Stimulated activated CD4-positive, alpha-beta T cell treated with anti-CD3 and anti-CD28 coated beads, Interleukin-1b, Interleukin-23, amount 100 ng/mL, for 24 hours (primary cell): ENCODE measurements at places on chromosomes 5 and 9.

GRCh38 chr5:119451561-119451960 lies 736 bp upstream of the HSD17B4 start:
- no peak for DNase-seq

DNA sequence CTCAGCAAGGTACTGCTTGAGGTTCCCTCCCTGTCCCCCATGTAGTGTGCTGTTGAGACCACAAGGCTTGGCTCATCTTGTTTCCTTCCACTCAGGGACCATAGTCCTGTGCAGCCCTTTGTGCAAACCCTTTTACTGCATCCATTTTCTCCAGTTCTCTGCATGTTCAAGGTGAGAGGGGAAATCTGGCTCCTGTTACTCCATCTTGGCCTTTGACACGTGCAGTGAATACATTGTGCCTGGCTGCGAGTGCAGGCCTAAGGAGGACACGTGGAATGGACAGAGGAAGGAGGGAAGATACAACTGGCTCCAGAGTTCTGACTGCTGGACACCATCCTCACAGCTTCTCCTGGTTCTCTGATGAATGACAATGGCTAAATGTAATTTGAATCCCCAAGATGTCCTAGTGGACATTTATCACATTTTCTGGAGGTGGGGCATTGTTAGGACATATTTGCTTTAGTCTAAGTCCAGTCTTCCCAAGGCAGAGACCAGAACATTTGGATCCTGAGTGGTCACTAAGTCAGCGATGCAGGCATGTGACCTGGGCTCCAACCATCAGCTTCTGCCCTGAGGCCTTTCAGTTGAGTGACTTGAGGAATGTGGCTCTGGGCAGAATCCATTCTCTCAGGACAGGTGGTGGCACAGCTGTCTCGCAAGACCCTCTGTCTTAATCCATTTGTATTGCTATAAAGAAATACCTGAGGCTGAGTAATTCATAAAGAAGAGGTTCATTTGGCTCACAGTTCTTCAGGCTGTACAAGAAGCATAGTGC lies 189.0 kb upstream of the DAP start:
- no peak for DNase-seq

DNA sequence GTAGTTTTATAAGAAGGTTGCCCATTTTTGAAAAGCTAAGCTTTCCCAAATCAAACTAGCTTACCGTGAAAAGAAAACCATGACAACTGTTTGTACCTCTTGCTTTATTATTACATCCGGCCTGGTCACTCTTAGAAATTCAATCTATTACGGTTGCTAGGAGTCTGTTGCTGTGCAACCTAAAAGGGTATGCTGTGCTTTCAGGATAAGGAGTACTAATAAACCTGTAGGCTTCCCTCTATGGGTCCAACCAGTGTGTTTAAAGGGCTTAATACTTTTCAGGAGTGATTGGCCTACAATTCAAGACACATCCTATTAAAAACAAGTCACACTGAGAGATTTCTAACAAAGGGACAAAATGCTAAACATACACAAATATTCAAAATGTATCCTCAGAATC lies 27.1 kb downstream of the RFX3 start:
- no peak for DNase-seq

DNA sequence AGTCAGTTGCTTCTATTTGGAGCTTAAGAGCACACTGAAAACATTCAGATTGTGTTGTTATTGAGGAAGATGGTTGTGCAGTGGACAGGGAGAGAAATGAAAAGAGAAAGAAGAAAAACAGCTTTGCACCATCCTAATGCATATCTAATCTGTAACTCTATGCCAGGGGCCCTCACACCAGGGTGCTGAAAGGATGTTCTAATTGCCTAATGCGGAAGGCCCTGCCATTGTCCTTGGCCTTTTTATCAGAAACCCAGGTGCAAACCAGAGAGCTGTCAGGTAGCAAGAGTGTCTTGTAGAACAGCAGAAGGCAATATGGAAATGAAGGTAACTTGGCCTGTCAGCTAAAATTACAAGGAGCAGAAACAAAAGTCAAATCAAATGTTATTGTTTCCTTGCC lies 384.5 kb upstream of the PIK3R1 start:
- no peak for DNase-seq

DNA sequence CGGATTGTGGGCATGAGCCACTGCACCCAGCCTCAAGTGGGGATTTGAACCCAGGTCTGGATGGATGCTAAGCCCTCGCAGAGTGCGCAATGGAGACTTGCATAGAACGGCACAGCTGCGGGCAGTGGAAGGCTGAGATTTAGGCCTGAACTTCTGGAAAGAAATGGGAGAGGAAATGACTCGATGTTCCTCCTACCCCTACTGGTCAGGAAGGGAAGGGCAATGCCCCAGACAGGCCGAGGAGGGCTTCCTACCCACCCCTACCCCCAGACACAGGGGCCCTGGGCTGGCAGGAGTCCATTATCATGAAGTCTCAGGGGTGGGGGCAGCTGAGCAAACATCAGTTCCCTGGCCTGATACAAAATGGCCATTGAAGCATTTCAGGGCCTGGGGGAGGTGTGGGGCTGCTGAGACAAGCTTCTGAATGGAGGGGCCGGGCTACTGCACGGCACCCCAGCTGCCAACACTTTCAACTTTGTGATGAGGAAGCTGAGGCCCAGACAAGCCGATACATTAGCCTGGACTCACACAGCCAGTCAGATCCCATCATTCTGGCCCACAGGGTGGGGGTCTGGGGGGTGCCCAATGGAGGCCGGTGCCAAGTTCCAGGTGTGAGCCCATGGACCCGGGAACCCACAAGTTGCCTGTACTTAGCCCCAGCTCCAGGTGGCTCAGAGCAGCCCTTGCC lies 13.5 kb upstream of the WDR38 start:
- DNase-seq = no peak

GRCh38 chr9:72800328-72800994 lies 152.4 kb downstream of the ALDH1A1 start:
- no peak for DNase-seq

GRCh38 chr5:151214614-151215545 lies 9.0 kb downstream of the CCDC69 start:
- no peak for DNase-seq

GRCh38 chr5:76401801-76402250 lies 1.3 kb upstream of the IQGAP2 start:
- no peak for DNase-seq

DNA sequence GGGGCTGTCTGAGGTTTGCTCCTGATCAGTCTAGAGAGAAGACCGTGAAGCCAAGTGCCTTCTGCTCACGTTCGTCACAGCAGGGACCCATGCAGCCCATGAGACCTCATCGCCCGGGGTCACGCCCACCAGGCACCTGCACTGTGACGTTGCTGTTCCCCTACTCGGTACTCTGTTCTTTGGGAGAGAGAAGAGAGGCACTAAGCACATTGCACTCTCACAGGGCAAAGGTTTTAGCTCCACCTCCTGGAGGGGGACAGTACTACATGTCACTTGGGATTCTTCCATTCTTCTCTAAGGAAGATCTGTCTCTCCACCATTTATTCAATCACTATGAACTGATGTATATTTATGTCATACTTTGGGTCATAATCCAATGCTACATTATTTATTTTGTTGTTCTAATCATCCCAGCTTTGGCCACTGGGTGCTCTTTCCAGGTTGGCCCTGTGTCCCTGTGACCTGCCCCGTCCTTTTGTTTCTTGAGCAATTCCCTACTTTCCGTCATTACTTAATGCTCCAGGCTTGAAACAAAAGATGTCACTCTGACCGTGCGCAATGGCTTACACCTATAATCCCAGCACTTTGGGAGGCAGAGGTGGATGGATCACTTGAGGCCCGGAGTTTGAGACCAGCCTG lies 31.4 kb upstream of the BRD3 start:
- peak; percentile 38 for DNase-seq

- no peak for DNase-seq
Measured at GRCh38 chr5:51387884-51388275, 4.6 kb downstream of the ISL1 start.

DNA sequence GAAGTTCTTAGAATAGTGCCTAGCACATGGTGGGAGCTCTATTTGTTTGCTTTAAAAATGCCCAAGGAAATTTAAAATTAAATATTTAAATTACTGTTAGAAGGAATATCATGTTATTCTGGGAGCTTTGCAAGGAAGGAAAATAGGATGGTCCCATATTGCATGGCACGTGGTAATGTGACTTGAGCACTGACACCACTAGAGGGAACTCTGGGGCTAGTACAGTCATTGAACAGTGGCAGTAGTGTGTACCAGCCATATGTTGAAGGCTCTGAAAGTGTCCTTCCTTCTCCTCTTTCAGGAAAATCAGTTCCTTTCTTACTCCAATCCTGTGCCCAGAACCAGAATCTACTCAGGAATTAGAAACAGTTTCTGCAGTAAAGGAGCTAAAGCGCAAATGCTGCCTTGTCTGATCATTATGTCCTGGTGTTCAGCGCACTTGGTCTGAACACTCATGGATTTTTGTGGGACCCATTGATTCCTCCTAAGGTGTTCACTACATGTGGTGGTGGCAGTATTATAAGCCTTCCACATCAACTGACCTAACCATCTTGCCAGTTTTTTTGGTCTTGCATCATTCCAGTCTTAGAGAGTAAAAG lies 54.1 kb downstream of the GDA start:
- DNase-seq = no peak

DNA sequence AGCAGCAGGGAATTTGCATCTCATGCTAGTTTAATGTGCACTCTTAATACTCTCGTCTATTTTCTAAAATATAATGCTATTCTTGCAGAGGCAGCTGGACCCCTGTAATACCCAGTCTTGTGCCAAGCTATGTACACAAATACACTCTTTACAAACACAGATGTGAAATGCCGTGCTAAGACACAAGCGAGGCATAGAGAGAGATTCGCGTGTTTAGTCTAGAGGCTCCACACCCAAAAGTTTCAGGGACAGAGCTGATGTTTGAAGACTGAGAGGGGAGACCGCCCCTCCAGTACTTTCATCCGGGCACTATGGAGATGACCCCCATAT lies 1.2 kb downstream of the DPYSL3 start:
- no peak for DNase-seq

- no peak for DNase-seq
Measured at GRCh38 chr5:170270293-170271069, 27.1 kb downstream of the LCP2 start.

GRCh38 chr5:160788102-160788660 lies 63.8 kb downstream of the ATP10B start:
- DNase-seq = no peak

GRCh38 chr5:2029206-2029605 lies 146.5 kb upstream of the IRX4 start:
- no peak for DNase-seq

DNA sequence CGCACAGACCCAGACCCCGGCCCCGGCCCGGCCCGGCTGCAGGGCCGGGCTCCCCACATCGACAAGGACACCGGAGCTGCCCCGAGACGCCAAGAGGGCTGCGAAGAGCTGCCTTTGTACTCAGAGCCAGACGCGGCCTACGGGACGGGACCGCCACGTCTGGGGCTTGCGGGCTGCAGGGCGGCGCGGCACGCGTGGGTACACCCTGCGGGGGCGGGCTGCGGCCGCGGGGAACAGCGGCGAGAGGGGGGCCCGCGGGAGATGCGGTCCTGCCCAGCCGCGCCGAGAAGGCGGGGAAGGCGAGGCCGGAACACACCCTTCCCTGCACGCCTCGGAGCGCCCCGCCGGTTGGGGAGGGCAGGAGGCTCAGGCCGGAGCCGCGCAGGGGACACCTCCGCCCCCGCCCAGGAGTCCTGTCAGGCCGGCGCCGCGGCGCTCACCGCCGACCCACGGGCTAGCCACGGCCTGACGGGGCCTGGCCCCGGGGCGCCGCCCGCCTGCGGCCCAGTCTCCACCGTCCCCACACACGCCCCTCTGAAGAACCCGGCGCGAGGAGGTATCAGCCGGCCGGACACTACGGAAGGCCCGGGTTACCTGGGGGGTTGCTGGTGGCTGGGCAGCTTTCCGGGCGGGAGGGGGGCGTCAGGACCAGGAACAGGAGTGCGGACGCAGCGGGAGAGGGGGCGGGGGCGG lies 478 bp downstream of the RAB14 start:
- DNase-seq = no peak

DNA sequence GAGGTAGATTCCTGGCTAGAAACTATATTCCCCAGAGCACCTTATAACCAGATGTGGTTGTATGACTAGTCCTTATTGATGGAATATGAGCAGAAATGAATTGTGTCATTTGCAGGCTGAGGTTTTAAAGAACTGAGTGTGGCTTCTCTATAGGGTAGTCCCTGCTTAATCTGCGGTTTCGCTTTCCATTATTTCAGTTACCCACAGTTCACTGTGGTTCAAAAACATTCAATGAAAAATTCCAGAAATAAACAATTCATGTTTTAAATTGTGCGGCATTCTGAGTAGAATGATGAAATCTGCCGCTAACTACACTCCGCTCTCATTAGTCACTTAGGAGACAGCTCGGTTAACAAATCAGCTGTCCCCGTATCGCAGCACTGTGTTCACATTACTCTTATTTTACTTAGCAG lies 65.1 kb downstream of the ANKRD55 start:
- DNase-seq = no peak

GRCh38 chr5:94850960-94851359 lies 232.5 kb downstream of the SLF1 start:
- no peak for DNase-seq

DNA sequence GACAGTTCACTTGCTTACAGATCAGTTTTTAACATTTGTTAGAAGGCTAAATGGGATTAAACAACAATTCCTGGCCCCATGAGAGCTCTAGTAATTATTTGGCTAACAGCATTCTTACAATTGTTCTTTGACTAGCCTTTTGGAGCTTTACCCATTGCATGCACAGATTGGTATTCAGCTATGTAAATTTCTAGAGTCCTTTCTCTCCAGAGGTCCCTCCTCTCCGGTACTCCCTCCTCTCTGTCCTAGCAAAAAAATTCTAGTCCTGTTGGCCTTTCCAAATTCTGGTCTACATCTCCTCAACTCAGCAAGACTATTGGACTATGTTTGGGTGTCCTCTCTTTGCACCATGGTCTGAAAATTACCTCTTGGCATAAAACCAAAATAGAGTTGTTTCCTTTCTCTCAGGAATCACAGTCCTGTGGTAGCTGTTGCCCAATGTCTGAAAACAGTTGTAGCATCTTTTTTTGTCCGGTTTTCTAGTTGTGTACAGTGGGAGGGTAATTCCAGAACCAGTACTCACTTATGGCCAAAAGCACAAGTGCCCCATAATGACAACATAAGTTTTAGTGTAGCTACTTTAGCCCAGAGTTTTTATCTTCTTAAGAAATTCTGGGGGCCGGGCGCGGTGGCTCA lies 18.1 kb downstream of the SAR1B start:
- no peak for DNase-seq
